ENCODE measurements at places on chromosomes 11 and 22.

DNA sequence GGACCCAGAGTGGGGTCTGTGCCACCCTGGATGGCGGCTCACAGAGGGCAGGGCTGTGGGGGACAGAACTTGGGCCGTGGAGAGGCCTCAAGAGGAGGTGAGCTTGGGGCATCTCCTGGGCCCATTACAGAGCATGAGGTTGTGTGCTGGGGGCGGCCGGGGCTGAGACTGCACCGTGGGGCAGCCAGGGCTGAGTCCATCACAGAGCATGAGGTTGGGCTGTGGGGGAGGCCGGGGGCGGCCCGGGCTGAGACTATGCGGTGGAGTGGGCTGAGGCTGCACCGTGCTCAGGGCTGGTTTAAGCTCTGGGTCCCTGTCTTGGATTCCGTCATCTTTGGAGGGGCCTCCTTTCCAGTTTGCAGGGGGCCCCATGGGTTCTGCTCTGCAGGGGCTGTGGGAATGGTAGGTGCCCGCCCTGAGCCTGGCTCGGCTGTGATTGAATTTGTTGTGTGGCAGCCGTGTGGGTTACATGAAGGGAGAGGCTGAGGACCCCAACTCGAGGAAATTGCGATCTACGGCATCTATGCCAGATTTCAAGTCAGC lies 38.1 kb upstream of the MUC5AC start:
- DNase-seq = no peak

- no peak for DNase-seq
Measured at GRCh38 chr22:24183321-24184031, 2.2 kb downstream of the SUSD2 start.

- DNase-seq = no peak
Measured at GRCh38 chr11:893008-893654, 17.5 kb downstream of the CHID1 start.

DNA sequence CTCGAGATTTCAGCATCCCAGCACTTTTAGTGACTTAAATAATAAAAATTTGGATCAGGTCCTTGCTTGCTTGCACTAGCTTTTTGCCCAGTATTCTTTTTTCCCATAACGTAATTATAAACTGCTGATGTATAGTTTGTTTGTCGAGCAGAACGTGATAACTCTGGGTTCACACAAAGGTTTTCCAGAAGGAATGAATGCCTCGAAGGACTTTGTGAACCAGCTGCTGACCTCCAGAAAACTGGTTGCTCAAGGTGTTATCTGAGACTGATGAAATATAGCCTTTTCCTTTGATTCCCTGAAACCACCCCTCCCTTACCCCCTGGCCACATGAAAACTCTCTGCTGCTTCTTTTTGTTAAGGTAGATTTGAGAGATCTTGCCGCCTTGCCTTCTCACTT lies 229.1 kb upstream of the CARD18 start:
- no peak for DNase-seq

DNA sequence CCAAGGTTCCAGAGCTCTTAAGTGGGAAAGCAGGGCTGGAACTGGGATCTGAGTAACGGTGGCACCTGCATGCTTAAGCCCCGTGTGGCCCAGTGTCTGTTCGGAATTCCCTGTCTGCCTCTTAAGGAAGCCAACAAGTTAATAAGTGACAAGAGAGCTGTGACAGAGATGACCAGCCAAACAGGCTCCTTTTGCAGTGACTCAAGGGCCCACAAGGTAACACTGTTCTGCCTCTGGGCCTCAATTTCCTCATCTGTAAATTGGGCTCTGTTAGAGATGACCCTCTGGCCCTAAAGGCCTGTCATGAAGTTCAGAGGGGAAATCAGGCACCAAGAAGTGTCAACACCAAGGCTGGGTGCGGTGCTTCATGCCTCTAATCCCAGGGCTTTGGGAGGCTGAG lies 18.6 kb downstream of the USH1C start:
- DNase-seq = no peak

- DNase-seq = no peak
Measured at GRCh38 chr22:40694411-40694810, 15.1 kb downstream of the MCHR1 start.

DNA sequence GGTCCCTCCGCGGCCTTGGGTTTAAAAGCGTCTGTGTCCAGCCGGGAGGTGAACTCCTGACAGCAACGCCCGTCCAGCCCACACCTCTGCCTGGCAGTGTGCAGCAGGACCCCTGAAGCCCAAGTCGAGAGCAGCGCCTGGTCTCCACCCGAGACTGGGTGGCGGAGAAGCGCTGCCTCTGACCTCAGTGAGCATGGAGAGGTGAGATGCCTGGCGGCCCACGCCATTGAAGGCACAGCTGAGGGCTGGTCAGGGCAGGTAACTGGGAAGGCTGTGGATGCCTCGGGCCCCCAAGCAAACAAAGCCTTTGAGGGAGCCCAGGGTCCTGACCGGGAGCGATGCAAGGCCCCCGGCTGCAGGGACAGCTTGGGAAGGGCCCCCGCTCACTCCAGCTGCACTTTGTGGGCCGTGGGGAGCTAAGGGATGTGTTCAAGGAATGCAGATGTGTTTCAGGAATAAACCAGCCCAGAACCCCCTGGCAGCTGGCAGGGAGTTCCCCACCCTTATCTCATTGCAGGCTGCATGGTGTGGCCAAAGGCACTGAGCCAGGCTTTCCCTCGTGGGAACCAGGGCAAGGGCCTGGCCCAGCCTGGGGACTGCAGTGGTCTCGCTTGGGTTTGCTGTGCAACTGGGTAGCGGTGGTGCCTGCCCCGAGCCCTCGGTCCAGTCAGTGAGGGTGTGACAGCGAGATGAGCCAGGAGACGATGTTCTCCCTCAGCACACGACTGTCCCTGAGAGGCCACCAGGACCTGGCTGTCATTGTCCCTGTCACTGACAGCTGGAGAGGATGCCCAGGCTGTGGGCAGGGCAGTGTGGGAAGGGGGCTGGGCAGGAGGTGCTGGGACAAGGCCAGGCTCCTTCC lies 92.5 kb downstream of the WNT7B start:
- no peak for DNase-seq

DNA sequence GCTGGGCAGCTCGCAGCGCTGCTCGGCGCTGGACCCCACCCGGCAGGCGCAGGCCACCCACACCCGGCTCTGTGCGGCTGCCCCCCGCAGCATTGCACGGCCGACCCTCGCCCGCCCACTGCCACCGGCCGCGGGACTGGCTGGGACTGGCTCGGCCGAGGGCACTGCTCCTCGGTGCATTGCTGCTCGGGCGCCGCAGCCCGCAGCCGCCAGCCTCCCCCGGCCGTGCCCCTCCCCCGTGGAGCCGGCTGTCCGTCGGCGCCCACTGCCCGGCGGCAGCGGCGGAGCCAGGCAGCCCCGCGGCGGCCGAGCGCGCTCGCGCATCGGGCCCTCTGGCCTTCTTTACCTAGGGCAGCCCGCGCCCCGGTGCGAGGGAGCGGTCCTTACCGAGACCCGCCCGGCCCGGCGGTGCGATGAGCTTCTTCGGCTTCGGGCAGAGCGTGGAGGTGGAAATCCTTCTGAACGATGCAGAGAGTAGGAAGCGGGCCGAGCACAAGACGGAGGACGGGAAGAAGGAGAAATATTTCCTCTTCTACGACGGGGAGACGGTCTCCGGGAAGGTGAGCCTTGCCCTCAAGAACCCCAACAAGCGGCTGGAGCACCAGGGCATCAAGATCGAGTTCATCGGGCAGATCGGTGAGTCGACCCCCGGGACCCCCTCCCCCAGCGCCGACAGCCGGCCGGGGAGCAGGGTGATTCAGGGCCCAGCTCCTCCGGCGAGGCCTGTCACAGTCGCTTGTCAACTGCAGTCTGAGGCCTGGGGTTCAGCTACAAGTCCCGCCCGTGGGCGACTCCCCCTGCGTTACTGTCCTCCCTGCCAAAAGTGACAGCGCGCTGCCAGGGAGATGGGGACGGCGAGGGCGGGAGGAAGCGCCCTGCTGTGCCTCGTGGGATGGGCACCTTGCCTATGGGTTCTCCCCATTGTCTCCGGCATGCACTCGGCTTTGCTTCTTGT lies 516 bp downstream of the VPS26B start:
- peak; percentile 17 for DNase-seq

- DNase-seq = no peak
Measured at GRCh38 chr22:23537416-23537815, 42.7 kb downstream of the IGLL1 start.

- DNase-seq = no peak
Measured at GRCh38 chr22:40023341-40023841, 28.6 kb downstream of the FAM83F start.

DNA sequence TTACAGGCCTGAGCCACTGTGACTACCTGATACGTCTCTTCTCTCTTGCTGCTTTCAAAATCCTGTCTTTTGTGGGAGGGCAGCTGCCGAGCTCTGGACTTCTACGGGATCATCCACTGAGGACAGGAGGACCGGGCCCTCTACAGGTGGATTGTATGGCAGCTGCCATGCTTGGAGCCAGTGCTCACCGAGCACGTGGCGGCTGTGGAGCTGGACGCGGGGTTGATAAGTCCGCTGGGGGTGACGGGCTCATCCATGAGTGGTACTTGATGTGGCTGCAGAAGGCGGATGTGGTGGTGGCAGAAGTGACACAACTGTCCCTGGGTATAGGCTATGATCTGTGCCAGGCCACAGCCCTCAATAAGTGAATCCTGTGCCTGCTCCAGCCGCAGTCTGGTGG lies 1.8 kb upstream of the CYP2D6 start:
- no peak for DNase-seq

GRCh38 chr11:13897646-13898276 lies 64.8 kb upstream of the SPON1 start:
- DNase-seq = no peak

DNA sequence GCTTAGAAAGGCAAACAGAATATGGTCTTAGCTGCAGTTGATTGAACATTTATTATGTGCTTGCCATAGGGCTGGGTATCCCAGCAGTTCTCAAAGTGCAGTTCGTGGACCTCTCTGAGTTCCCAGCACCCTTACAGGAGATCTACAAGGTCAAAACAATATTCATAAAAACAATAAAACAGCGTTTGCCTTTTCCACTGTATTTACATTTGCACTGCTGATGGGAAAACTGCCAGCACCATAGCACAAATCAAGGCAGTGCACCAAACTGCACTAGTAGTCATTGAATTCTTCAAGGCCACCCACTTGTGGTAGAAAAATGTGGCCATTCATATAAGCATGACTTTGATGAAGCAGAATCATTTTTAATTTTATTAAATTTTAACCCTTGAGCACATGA lies 128.1 kb downstream of the CCDC34 start:
- no peak for DNase-seq

DNA sequence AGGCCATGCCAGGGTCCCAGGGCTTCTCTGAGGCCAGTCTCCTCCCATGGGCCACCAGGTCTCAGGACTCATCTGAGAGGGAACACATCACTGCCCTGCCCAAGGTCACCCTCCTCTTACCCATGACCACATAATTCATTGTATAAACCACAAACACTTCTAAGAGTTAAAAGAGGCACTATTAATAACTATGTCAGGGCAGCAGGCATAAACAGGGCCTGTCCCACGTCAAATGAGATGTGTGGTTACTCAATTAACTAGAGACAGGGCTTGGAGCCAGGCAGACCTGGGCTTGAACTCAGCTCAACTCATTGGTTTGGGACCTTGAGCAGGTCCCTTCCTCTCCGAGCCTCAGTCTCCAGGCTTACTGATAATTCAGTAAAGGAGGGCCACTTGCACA lies 33.1 kb downstream of the ARAP1 start:
- no peak for DNase-seq

- peak; percentile 76 for DNase-seq
Measured at GRCh38 chr11:64850979-64851567, 6.6 kb upstream of the CDC42BPG start.

DNA sequence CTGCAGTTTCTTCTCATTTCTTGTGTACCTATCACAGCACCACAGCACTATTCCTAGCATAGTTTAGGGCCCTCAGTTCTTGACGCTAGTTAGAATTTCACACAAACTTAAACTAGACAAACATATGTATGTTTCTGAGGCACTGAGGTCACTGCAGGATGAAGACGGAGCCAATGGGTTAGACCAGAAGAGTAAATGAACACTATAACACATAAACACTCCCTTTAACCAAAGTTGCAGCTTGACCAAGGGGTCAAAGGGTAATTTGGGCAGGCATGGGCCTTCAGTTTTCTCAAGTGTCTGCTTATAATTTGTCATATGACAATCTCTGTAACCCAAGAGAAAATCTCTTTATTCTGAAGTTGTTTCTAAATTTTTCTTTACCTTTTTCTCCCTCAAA lies 12.9 kb upstream of the HBE1 start:
- no peak for DNase-seq

DNA sequence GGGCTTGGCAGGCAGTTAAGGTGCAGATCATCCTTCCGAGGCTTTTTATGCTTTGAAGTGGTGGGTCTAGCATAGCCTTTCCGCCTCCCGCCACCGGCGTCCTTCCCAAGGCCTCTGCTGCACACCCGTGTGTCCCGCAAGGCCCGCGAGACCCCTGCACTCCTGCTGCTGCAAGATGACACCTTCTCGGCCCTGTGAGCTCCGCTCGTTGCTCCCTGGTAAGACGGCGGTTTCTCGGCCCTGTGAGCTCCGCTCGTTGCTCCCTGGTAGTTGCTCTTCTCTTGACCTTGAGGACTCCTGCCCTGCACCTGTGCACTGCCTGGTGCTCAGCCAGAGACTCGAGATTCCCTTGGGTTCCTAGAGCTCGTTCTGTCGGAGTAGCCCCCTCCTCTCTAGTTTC lies 17.9 kb upstream of the TRMU start:
- DNase-seq = no peak

- no peak for DNase-seq
Measured at GRCh38 chr11:36248436-36248835, 40.8 kb downstream of the COMMD9 start.

DNA sequence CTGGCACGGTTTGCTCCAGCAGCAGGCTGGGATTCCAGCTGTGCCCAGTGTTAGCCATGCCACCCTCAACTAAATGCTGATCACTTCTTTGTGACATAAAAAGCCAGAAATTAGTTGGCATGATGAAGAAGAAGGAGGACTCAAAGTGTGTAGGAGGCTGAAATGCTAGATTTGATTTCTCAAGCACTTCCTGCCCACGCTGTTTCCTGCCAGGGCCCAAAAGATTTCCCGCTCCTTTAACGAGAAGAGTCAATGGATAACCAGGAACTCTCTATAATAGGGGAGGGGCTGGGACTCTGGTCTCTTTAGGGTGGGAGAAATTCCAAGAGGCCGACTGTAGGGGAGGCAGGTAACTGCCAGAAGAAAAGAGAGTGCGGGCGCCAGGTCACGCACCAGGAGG lies 26.4 kb downstream of the APOL3 start:
- no peak for DNase-seq

GRCh38 chr11:80916173-80916798 lies 1475.5 kb upstream of the TENM4 start:
- DNase-seq = no peak

GRCh38 chr11:106996691-106997090 lies 21.6 kb downstream of the GUCY1A2 start:
- no peak for DNase-seq

Data from CD4-positive, alpha-beta T cell treated with Interferon alpha-2 for 1 hour (primary cell).